ENCODE measurements at places on chromosomes 6 and 20. TPM values are rescaled to one million over a fixed set of nuclear protein-coding genes. Genes with fewer than 3 reads are reported as not detected.

DNA sequence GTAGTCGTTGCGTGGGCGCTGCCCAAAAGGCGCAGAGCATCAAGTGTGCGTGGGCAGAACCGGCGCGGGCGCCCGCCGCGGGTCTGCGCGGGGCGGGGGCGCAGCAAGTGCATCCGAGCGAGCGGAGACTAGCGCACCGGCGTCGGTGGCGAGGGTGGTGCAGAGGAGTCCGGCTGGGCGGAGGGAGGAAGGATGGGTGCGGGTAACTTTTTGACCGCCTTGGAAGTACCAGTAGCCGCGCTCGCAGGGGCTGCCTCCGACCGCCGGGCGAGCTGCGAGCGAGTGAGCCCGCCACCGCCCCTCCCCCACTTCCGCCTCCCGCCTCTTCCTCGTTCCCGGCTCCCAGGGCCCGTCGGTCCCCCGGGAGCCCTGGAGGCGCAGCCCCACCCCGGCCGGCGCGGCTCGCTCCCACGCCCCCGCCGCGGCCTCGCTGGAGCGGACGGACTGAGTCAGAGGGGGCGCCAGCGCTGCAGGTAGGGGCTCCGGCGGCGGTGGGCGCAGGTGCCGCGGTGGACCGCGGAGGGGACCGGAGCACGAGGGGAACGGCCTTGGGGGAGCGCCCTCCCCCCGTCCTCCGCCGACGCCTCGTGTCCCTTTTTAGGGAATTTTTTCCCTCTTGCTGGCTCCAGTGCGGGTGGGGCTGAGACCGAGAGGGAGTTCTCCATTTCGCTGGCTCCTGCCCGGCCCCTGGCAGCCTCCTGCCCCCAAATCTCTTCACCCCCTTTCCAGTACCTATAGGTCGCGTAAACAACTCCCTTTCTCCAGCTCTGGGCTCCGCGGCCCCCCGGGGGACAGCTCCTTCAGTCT, 1.6 kb upstream of the DBNDD2 start:
- H3K4me3 ChIP-seq: peak overlapping the region; percentile 85
- peaks cover 19% of the 10 kb centered on the region for H3K4me1 ChIP-seq
- no peak for DNase-seq
- peaks cover 19% of the 10 kb centered on the region for H3K36me3 ChIP-seq
- no peaks in the 10 kb centered on the region for H3K27me3 ChIP-seq

Gene SAMD3
- not detected for total RNA-seq

DNA sequence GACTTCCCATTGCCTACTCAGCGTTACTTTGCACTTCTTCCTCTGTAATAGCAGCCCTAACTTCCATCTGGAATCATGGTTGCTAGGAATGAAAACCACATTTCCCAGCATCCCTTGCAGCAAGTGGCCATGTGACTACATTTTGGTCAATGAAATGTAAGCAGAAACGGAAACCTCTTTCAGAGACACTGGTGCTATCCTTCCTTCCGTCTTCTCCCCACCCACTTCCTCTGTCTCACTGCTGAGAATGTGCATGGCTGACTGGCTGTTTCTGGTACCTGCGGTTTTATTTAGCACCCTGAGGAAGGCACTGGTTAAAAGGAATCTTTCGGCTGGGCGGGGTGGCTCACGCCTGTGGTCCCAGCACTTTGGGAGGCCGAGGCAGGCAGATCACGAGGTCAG, 107.4 kb downstream of the SCML4 start:
- no peak overlapping the region for H3K27ac ChIP-seq
- H3K4me1 ChIP-seq: peaks cover 15% of the 10 kb centered on the region
- no peaks in the 10 kb centered on the region for H3K36me3 ChIP-seq
- H3K4me3 ChIP-seq: no peak overlapping the region

GRCh38 chr20:31488115-31488514, 13.0 kb downstream of the REM1 start:
- H3K36me3 ChIP-seq: no peaks in the 10 kb centered on the region
- no peak overlapping the region for H3K27ac ChIP-seq
- no peak for DNase-seq
- no peak overlapping the region for H3K4me3 ChIP-seq
- peaks cover 45% of the 10 kb centered on the region for H3K27me3 ChIP-seq

DNA sequence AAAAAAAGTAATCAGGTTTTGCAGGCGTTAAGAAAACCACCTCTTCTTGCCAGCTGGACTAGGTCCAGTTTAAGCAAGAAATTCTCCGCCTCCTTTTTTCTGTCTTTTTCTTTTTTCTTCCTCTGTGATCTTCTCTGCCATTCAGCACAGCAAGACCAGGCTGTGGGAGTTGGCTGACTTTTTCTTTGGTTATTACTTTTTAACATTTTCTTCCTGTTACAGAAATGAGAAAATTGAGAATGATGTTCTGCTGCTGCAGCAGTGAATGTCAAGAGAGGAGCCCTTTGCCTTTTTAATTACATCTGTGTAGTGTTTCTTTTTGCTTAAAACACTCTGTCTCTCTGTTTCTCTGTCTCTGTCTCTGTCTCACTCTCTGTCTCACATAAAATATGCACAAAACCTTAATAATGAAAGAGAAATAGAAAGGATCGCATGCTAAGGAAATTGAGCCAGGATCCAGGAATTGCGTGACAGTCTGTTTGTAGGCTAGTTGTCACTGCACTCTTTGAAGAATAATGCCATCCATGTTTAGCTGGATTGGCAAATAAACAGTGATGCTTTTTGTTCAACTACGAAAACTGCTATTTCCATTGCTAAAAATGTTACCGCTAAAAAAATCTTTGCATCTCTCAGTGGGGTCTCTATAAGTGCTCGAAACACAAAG, 103.2 kb upstream of the SUPT3H start:
- H3K36me3 ChIP-seq: no peaks in the 10 kb centered on the region
- peak overlapping the region; percentile 55 for H3K4me3 ChIP-seq
- DNase-seq: no peak
- H3K27ac ChIP-seq: peak overlapping the region; percentile 90
- H3K4me1 ChIP-seq: peaks cover 61% of the 10 kb centered on the region
- H3K27me3 ChIP-seq: no peaks in the 10 kb centered on the region

DNA sequence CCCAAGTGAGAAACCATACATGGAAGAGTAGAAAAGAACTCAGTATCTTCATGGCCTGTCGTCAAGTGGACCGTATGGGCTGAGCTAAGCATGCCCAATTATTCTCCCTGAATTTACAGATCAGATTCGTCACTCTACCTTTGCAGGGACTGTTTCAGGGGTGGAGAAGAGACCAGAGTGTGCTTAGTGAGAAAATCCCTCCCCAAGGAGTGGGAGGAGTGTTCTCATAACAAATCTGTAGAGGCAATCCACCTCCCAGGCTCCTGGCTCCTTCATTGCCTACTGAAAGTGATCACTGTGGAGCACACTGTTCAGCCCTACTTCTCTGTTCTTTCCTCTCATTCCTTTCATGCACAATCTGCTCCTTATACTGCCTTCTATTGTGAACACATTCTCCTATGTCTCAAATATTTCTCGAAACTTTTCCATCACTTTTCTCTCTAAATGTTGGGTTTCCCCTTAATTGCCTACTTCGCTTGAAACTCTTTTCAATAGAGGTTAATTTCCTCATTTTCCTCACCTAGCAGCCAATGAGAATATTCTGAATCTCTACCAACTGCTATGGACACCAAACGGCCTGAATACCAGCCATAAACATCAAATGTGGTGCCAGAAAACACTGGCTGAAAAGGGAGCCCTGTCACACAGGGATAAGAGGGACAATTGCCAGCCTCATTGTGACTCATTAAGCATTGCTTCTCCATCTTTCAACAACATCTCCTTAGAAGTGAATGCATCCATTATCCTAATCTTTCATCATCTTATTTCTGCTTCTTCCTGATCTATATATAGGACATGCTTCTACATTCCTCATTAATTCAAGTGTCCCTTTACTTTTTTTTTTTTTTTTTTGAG, 398.3 kb downstream of the UTRN start:
- no peaks in the 10 kb centered on the region for H3K27me3 ChIP-seq
- peaks cover 16% of the 10 kb centered on the region for H3K4me1 ChIP-seq
- no peak overlapping the region for H3K4me3 ChIP-seq
- H3K36me3 ChIP-seq: peaks cover 26% of the 10 kb centered on the region
- no peak overlapping the region for H3K27ac ChIP-seq

GRCh38 chr6:97805596-97805995, 522.6 kb upstream of the MMS22L start:
- H3K4me1 ChIP-seq: no peaks in the 10 kb centered on the region
- H3K4me3 ChIP-seq: no peak overlapping the region
- peaks cover 4% of the 10 kb centered on the region for H3K27me3 ChIP-seq
- no peaks in the 10 kb centered on the region for H3K36me3 ChIP-seq
- no peak overlapping the region for H3K27ac ChIP-seq
